ENCODE measurements at places on chromosomes 7 and 10.

DNA sequence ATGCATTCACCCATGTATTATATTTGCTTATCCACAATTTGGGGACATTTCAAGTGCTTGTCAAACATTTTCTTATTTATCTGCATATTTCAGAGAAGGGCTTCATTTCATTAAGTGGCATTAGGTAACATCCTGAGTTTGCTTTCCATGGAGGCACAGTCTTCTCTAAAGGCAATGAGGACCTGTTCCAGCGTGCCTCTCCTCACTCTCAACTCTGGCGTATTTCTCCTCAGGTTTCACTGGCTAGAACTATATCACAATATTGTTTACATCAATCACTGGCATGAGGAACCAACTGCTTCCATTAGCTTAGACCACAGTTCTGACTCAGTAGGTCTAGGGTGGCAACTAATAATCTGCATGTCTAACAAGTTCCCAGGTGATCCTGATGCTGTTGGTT is 177.2 kb downstream of the TAX1BP1 start:
- no peak for DNase-seq

DNA sequence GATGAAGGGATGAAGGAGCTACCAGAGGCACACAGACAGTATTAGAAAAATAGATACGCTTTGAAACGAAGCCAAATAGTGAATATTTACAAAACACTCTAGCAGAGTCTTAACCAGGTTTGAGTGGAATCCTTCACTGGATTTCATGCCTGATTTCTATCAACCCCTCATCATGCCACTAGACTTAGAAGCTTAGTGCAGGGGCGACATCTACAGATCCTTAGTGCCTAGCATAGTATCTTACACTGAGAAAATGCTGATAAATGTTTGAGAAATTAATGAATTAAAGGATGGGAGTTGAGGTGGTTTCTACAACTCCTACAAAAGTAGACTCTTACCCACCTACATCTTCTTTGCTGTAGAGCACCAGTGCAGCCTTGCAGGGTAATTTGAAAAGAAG is 54.7 kb upstream of the CCNJ start:
- no peak for DNase-seq

DNA sequence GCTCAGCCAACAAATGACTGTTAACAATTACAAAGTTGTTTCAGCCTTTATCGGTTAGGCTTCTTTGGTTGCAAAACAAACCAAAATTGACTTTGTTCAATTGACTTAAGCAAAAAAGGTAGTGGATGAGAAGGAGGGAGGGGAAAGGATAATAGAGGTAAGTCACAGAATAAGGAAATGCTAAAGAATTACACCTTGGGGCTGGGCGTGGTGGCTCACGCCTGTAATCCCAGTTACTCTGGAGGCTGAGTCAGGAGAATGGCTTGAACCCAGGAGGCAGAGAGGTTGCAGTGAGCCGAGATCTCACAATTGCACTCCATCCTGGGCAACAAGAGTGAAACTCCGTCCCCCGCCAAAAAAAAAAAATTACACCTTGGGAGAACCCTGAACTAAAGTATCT is 41.4 kb downstream of the AHCYL2 start:
- DNase-seq = no peak

- no peak for DNase-seq
Measured at GRCh38 chr7:139972029-139972428, 90.7 kb downstream of the PARP12 start.

DNA sequence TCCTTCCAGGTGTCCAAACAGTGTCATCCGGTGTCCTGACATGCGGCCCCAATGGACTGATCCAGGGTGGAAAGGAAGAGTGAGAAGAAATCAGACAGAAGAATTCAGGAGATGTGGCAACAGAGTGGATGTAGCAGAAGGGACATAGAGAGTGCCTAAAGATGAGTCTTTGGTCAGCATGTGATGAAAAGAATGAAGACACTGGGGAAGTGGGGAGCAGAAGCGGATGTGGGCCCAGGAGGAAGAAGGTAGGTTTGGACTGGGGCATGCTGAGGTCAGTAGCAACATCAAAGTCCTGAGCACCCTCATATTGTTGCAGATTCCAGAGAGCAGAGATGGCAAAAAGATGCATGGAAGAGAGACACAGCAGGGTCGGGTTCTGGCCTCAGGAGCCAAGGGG is 71.8 kb upstream of the STEAP1B start:
- DNase-seq = no peak

GRCh38 chr7:22001345-22002004 is 55.8 kb upstream of the CDCA7L start:
- DNase-seq = no peak

GRCh38 chr10:86188796-86189558 is 177.6 kb downstream of the GRID1 start:
- no peak for DNase-seq

GRCh38 chr10:17910125-17910789 is 41.5 kb upstream of the SLC39A12 start:
- DNase-seq = no peak

- no peak for DNase-seq
Measured at GRCh38 chr10:97399843-97400545, 1.1 kb downstream of the RRP12 start.

DNA sequence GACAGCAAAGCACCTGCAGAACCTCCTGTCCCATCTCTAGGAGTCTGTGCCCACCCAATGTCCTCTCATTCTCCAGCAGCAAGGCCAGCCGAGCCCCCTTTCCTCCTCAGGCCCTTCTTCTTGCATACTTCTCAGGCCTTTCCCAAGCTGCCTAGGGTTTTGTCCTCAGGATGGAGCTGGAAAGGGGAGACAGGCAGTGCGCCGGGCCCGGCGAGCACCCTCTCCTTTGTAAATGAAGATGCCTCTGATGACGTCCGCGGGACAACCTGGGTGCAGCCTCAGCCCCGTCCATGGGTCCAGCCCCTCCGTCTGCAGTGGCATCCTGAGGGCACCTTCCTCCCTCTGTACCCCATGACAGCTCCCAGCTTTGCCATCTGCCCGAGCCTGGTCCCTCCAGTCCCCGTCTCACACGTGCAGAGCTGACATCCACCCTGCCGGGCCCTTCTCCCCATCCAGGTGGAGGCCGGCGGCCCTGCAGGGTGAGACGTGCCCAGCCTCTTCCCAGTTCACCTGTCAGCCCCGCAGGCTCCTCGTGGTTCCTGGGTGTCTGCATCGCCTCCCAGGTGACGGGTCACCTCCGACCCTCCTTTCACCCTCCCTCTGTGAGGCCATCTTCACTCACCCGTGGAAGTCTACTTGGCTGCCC is 36.4 kb downstream of the JAKMIP3 start:
- DNase-seq = no peak

DNA sequence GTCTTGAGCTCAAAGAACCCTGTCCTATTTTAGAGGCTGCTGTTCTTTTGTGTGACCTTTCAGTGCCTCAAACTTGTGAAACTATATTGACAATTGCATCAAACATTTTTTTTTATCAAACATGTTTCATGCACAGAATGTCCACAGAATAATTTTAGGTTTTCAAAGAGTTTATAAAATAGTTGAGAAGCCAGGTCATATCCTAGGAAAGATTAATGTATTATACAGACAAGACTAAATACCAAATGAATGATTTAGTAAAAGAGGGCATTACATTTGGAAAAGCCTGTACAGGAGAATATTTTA is 67.0 kb downstream of the CDK6 start:
- no peak for DNase-seq

GRCh38 chr7:69335331-69335730 is 262.9 kb upstream of the AUTS2 start:
- DNase-seq = no peak

GRCh38 chr7:14691034-14691433 is 211.5 kb downstream of the DGKB start:
- no peak for DNase-seq
